ENCODE measurements at places on chromosomes 7 and 10. TPM values are rescaled to one million over a fixed set of nuclear protein-coding genes. Genes with fewer than 3 reads are reported as not detected.
A peak's percentile ranks its signal among the peaks of the same experiment; 100 is the strongest.

FRA10AC1 gene
- 2.8 TPM for total RNA-seq

SPDYE1 gene
- not detected for total RNA-seq

OR2A1 gene
- 0.05 TPM for total RNA-seq

- peak; percentile 81 for DNase-seq
These were observed 538 bp downstream of the TRIM8 start for GRCh38 chr10:102644646-102645387.

GRCh38 chr7:80216996-80217842, 82.6 kb downstream of the GNAI1 start:
- no peak for DNase-seq

DNA sequence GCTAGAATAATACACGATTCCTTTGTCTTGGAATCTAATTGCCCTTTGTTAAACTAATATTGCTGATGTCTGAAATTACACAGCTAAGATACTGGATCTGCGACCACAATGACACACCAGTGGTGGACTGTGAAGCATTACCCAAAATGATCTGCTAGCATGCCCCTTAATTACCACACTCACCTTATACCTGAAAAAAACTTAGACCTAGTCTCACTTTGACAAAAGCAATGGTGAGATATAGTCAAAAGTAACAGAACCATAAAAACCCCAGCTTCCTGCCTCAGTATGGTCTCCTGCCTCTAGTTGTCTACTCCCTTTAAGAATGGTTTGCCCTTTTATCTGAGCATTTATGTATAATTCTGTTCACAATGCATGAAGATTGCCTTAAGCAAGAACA, 20.8 kb upstream of the ERVW-1 start:
- no peak for DNase-seq

GRCh38 chr10:117439243-117439912, 64.1 kb upstream of the PDZD8 start:
- peak; percentile 64 for DNase-seq

GRCh38 chr10:109838592-109839244, 84.6 kb downstream of the XPNPEP1 start:
- DNase-seq = no peak

GRCh38 chr7:33190688-33191304, 61.4 kb downstream of the BBS9 start:
- DNase-seq = no peak

GRCh38 chr10:97312897-97313296, 6.2 kb upstream of the FRAT1 start:
- no peak for DNase-seq

- DNase-seq = peak; percentile 71
These were observed 56.2 kb upstream of the SMNDC1 start for GRCh38 chr10:110360857-110361474.

Data from M059J (cell line).